Liver (tissue), 10 donors: ENCODE measurements at places on chromosomes 11 and 22. TPM values are rescaled to one million over a fixed set of nuclear protein-coding genes. Genes with fewer than 3 reads are reported as not detected.

DNA sequence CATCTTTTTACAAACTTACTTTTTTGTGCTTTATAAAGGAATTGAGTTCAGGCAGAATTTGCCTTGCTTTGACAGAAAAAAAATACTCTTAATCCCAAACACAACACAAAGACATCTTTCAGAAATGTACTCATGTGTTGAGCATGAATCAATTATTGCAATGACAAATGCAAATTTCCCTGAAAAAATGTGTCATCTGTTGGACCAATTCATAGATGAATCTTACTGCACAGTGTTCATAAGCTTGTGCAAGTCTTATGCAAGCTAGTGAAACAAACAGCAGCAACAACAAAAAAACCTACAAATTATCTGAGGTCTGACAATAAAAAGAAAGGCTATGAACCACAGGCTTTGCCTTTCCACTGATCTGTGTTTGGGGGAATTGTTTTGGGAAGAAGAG lies 42.3 kb upstream of the HTATIP2 start:
- no peaks in the 10 kb centered on the region for H3K36me3 ChIP-seq
- no peak overlapping the region for H3K27ac ChIP-seq
- no peaks in the 10 kb centered on the region for H3K4me1 ChIP-seq
- H3K4me3 ChIP-seq = no peak overlapping the region
- no peak for DNase-seq
- H3K27me3 ChIP-seq = no peaks in the 10 kb centered on the region

Gene UBQLNL
- 0.05 TPM for total RNA-seq

GRCh38 chr22:19197997-19198865 lies 19.7 kb upstream of the SLC25A1 start:
- peaks cover 10% of the 10 kb centered on the region for H3K36me3 ChIP-seq
- no peaks in the 10 kb centered on the region for H3K4me1 ChIP-seq
- no peak for DNase-seq
- no peak overlapping the region for H3K27ac ChIP-seq
- no peak overlapping the region for H3K4me3 ChIP-seq

Gene GCAT
- total RNA-seq = 31.8 TPM

DNA sequence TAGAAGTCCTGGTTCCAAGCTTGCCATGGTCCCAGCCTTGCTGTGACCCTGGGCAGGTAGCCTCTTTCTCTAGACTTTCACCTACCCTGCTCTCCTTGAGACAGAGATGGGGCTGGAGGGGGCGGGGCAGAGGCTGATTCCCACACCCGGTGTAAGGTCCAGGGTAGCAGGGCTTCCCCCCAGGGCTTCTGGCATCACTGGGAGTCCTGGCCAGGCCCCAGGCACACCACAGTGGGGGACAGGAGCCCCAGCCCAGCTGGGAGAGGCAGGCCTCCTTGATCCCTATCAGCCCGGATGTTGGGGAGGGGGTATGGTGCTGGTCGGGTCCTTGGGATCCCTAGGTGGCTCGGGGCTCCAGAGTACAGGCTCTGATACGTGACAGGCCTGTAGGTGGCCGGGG lies 1.7 kb upstream of the NUDT8 start:
- no peaks in the 10 kb centered on the region for H3K27me3 ChIP-seq
- DNase-seq = no peak
- no peaks in the 10 kb centered on the region for H3K36me3 ChIP-seq
- H3K4me3 ChIP-seq = no peak overlapping the region
- peaks cover 13% of the 10 kb centered on the region for H3K4me1 ChIP-seq

Gene MRGPRF
- total RNA-seq = 3.0 TPM

- DNase-seq = no peak
- H3K36me3 ChIP-seq = no peaks in the 10 kb centered on the region
- no peak overlapping the region for H3K4me3 ChIP-seq
- H3K27me3 ChIP-seq = no peaks in the 10 kb centered on the region
- peaks cover 13% of the 10 kb centered on the region for H3K4me1 ChIP-seq
- H3K27ac ChIP-seq = no peak overlapping the region
These were observed 4.0 kb downstream of the THAP12 start for GRCh38 chr11:76376746-76377558.

DNA sequence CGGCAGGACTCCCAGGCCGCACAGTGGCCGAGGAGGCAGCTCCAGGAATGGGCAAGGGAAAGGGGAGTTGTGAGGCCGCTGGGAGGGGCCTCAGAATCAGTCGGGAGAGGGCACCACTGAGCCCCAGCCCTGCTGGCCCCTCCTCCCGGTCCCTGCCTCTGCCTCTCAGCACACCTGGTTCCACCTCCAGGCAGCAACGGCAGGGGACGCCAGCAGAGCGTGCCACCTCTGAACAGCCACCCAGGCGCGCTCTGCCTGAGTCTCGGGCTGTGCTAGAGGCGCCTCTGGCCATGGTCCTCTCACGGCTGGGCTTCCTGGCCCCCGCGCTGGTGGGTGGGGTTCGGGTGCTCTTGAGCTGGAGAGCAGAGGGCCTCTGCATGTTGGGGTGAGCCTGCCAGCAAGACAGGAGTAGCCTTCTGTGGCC lies 33.0 kb downstream of the MOB2 start:
- H3K27ac ChIP-seq = no peak overlapping the region
- no peak overlapping the region for H3K4me3 ChIP-seq
- no peak for DNase-seq

DNA sequence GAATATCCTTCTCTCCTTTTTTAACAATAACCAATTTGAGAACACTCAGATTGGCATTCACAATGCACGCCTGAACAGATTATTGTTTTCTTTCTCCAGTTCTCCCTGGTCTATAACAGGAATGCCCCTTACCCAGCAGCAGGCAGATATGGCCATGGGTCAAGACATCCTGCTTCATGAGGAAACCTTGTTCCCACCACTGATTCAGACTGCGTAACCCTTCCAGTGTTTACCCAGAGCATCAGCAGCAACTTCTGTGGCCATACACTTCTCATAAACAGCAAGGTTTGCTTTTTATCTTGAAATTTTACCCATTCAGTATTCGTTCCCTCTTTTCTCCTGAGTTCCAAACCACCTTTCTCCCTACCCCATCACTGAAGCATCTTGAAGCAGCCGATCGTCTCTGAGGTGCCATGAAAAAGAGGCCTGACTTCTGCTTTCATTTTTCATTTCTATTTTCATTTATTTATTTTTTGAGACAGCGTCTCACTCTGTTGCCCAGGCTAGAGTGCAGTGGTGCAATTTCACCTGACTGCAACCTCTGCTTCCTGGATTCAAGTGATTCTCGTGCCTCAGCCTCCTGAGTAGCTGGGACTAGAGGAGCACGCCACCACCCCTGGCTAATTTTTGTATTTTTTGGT lies 9.6 kb downstream of the PTS start:
- peaks cover 52% of the 10 kb centered on the region for H3K36me3 ChIP-seq
- no peak overlapping the region for H3K4me3 ChIP-seq
- peaks cover 1% of the 10 kb centered on the region for H3K4me1 ChIP-seq

GRCh38 chr11:125223901-125224361 lies 59.4 kb downstream of the PKNOX2 start:
- H3K36me3 ChIP-seq = no peaks in the 10 kb centered on the region
- no peak overlapping the region for H3K4me3 ChIP-seq
- no peaks in the 10 kb centered on the region for H3K27me3 ChIP-seq

GRCh38 chr11:132119573-132119972 lies 749.2 kb downstream of the NTM start:
- peaks cover 2% of the 10 kb centered on the region for H3K27me3 ChIP-seq
- no peak overlapping the region for H3K4me3 ChIP-seq
- H3K36me3 ChIP-seq = no peaks in the 10 kb centered on the region
- no peak overlapping the region for H3K27ac ChIP-seq

Gene ISX
- total RNA-seq = not detected

DNA sequence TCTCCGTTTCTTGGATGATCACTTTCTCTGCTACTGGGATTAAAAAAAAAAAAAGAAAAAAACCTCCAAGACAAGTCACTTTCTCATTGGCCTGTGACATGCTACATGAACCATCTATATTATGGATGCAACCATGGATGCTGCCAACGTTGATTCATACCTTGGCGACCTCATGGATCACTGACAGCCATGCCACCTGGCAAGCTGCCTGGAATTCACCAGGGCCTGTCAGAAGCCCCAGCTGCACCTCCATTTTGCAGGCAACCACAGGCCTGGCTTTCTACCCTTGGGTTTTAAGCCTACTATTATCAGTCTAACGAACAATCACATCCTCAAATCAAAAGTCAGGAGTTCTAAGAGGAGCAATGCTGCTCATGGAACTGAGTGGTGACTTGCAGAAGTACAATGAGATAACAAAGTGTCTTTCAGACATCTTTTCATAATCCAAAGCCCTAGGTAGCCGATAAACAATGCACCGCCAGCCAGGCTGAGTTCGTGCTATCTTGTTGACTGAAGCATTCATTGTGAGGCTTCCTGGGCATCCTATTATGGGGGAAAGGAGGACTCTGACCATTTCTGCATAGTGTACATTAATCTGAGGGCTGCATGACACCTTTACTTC lies 48.0 kb upstream of the CADM1 start:
- no peaks in the 10 kb centered on the region for H3K36me3 ChIP-seq
- no peak for DNase-seq
- H3K4me3 ChIP-seq = no peak overlapping the region
- H3K4me1 ChIP-seq = no peaks in the 10 kb centered on the region
- H3K27me3 ChIP-seq = no peaks in the 10 kb centered on the region
- no peak overlapping the region for H3K27ac ChIP-seq

GRCh38 chr11:112485280-112485679 lies 224.6 kb upstream of the PLET1 start:
- H3K36me3 ChIP-seq = no peaks in the 10 kb centered on the region
- no peak overlapping the region for H3K27ac ChIP-seq
- H3K4me3 ChIP-seq = no peak overlapping the region
- no peaks in the 10 kb centered on the region for H3K27me3 ChIP-seq

Gene TYR
- total RNA-seq = not detected

Gene C11orf91
- not detected for total RNA-seq

GRCh38 chr11:65416341-65416824 lies 6.2 kb upstream of the NEAT1 start:
- H3K4me1 ChIP-seq = peaks cover 35% of the 10 kb centered on the region
- DNase-seq = peak; percentile 97
- H3K36me3 ChIP-seq = peaks cover 6% of the 10 kb centered on the region
- peak overlapping the region; percentile 29 for H3K4me3 ChIP-seq

- DNase-seq = no peak
- H3K27ac ChIP-seq = no peak overlapping the region
- H3K27me3 ChIP-seq = no peaks in the 10 kb centered on the region
- H3K36me3 ChIP-seq = peaks cover 30% of the 10 kb centered on the region
- H3K4me3 ChIP-seq = no peak overlapping the region
These were observed 58.3 kb downstream of the AMOTL1 start for GRCh38 chr11:94826415-94826814.

Gene APOL6
- total RNA-seq = 13.7 TPM

- no peak overlapping the region for H3K27ac ChIP-seq
- H3K4me3 ChIP-seq = no peak overlapping the region
- no peak for DNase-seq
- H3K36me3 ChIP-seq = no peaks in the 10 kb centered on the region
These were observed 68.4 kb downstream of the CACNA1I start for GRCh38 chr22:39638958-39639357.

DNA sequence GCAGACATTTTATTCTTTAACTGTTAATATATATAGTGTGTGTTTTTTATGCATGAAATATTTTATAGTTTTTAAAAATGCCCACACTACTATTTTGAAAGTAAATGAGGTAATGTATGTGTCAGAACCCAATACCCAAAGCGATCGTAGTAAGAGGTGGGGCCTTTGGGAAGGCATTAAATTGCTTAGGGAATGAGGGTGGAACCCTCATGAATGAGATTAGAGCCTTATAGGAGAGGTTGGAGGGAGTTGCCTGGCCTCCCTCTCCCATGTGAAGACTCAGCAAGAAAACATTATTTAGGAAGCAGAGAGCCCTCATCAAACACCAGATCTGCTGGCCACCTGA lies 11.1 kb downstream of the KLHL35 start:
- no peaks in the 10 kb centered on the region for H3K27me3 ChIP-seq
- no peaks in the 10 kb centered on the region for H3K36me3 ChIP-seq
- no peak for DNase-seq
- H3K27ac ChIP-seq = no peak overlapping the region
- H3K4me3 ChIP-seq = no peak overlapping the region

DNA sequence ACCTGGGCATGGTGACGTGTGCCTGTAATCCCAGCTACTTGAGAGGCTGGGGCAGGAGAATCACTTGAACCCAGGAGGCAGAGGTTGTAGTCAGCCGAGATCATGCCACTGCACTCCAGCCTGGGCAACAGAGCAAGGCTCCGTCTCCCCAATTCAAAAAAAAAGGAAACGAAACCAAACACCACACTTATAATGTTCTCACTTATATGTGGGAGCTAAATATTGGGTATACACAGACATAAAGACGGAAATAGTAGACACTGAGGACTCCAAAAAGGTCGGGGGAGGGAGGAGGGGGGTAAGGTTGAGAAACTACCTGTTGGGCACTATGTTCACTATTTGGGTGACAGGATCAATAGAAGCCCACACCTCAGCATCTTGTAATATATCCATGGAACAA lies 94.3 kb downstream of the GAB2 start:
- no peak overlapping the region for H3K27ac ChIP-seq
- no peaks in the 10 kb centered on the region for H3K36me3 ChIP-seq
- no peaks in the 10 kb centered on the region for H3K4me1 ChIP-seq
- H3K27me3 ChIP-seq = no peaks in the 10 kb centered on the region
- H3K4me3 ChIP-seq = no peak overlapping the region
- DNase-seq = no peak

DNA sequence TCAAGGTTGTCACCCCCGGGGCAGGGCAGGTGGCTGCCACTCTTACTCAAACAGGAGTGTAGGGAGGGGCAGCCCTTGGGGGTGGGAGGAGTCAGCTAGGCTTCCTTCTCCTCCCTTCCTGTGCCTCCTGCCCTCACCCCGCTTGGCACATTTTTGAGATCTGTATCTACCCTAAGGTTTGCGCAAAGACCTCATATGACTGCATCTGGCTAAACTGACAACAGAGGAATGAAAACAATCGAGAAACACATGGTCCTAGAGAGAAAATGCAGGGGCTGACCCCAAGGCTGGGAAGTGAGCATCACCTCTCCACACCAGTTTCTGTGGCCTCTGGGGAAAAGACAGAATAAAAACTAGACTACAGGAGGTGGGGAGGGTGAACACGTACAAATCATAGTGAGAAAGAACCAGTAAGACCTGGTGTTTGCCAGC lies 28.1 kb downstream of the IGSF9B start:
- H3K4me1 ChIP-seq = no peaks in the 10 kb centered on the region
- H3K27me3 ChIP-seq = no peaks in the 10 kb centered on the region
- H3K27ac ChIP-seq = no peak overlapping the region
- DNase-seq = no peak
- H3K4me3 ChIP-seq = no peak overlapping the region
- H3K36me3 ChIP-seq = no peaks in the 10 kb centered on the region

GRCh38 chr11:116375221-116375620 lies 397.6 kb downstream of the BUD13 start:
- DNase-seq = no peak
- no peaks in the 10 kb centered on the region for H3K36me3 ChIP-seq
- no peak overlapping the region for H3K4me3 ChIP-seq
- no peaks in the 10 kb centered on the region for H3K4me1 ChIP-seq
- H3K27me3 ChIP-seq = no peaks in the 10 kb centered on the region

DNA sequence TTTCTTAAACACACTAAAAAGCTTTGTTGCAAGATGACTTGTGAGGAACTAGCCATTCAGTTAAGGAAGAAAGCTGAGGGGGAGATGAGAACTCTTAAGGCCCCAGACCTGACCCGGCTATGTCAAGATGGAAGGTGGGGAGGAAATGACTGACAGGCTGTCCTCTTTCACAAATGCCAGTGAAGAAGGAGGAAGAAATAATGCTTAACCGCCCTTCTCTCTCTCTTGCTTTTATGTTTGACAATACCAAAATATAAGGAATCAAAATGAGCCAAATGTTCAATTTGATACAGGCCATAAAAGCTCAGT lies 87.4 kb downstream of the AMBRA1 start:
- H3K36me3 ChIP-seq = peaks cover 17% of the 10 kb centered on the region
- H3K27me3 ChIP-seq = no peaks in the 10 kb centered on the region
- H3K4me3 ChIP-seq = no peak overlapping the region
- H3K27ac ChIP-seq = no peak overlapping the region
- H3K4me1 ChIP-seq = peaks cover 6% of the 10 kb centered on the region
